ENCODE measurements at places on chromosomes 12 and 14. TPM values are rescaled to one million over a fixed set of nuclear protein-coding genes. Genes with fewer than 3 reads are reported as not detected.

Gene OR11H12
- total RNA-seq = not detected

Gene PTPRR
- 0.83 TPM for total RNA-seq

Gene RNF34
- 39.6 TPM for total RNA-seq

Gene NRXN3
- total RNA-seq = 143 TPM

Gene CNPY2
- total RNA-seq = 48.8 TPM

Gene KRT8
- total RNA-seq = 508 TPM

Gene TBX3
- 5.3 TPM for total RNA-seq

Gene KRT5
- not detected for total RNA-seq

Gene DBX2
- not detected for total RNA-seq

Gene TMPO
- 46.9 TPM for total RNA-seq
